ENCODE measurements at places on chromosomes 12 and 14. TPM values are rescaled to one million over a fixed set of nuclear protein-coding genes. Genes with fewer than 3 reads are reported as not detected.

Gene MYH6
- not detected for total RNA-seq

Gene GLS2
- total RNA-seq, result 0.11 TPM

Gene POTEM
- not detected for total RNA-seq

Gene GABARAPL1
- total RNA-seq, result 40.2 TPM

Gene EPYC
- not detected for total RNA-seq

Gene GSKIP
- 22.6 TPM for total RNA-seq

Gene GALNT8
- total RNA-seq, result not detected

Gene TMX1
- 40.4 TPM for total RNA-seq

Gene DENND5B
- total RNA-seq, result 15.8 TPM

Gene AACS
- 18.5 TPM for total RNA-seq

Gene KRT77
- not detected for total RNA-seq

Gene TMTC1
- 0.06 TPM for total RNA-seq

Gene NTS
- 57.2 TPM for total RNA-seq

Gene KLRF1
- not detected for total RNA-seq

Gene GPR68
- 0.03 TPM for total RNA-seq

Gene SALL2
- 0.96 TPM for total RNA-seq

Gene SETD1B
- 13.6 TPM for total RNA-seq

Gene AHSA1
- total RNA-seq, result 251 TPM

Gene APAF1
- total RNA-seq, result 14.0 TPM

Gene CMA1
- not detected for total RNA-seq

Gene CCDC177
- 0.02 TPM for total RNA-seq

Gene TBC1D30
- total RNA-seq, result 1.5 TPM

Gene ADCY4
- total RNA-seq, result not detected

Gene SELPLG
- total RNA-seq, result 0.83 TPM

Gene CLEC2B
- total RNA-seq, result 1.8 TPM

Gene TSPAN11
- 0.08 TPM for total RNA-seq

Gene LRP1-AS
- total RNA-seq, result not detected

Gene CPM
- total RNA-seq, result 5.6 TPM

Gene SARNP
- total RNA-seq, result 91.9 TPM

Gene SAMD15
- total RNA-seq, result 2.0 TPM

Gene TEDC1
- 50.5 TPM for total RNA-seq

Gene STXBP6
- total RNA-seq, result 1.9 TPM

Gene PTPRO
- total RNA-seq, result 0.06 TPM

Gene LALBA
- not detected for total RNA-seq

Gene KRT85
- not detected for total RNA-seq

Gene ARHGAP9
- 0.36 TPM for total RNA-seq

Gene AKAP6
- total RNA-seq, result 0.51 TPM

Gene KIF26A
- total RNA-seq, result 4.4 TPM

Gene ULK1
- 41.0 TPM for total RNA-seq

Gene MTRFR
- 16.0 TPM for total RNA-seq

Gene GLI1
- total RNA-seq, result 9.3 TPM

Gene CD27
- total RNA-seq, result not detected

Gene TROAP
- 87.2 TPM for total RNA-seq

Gene IL26
- total RNA-seq, result not detected

Gene SMOC1
- 19.6 TPM for total RNA-seq

Gene MGAT4C
- 0.02 TPM for total RNA-seq

Gene CDC42BPB
- 77.9 TPM for total RNA-seq

Gene C3AR1
- not detected for total RNA-seq

Gene NYNRIN
- total RNA-seq, result 0.25 TPM

All from A549 treated with CORT108297 at 1 μM for 4 hours (cell line).